ENCODE measurements at places on chromosomes 6 and 20. TPM values are rescaled to one million over a fixed set of nuclear protein-coding genes. Genes with fewer than 3 reads are reported as not detected.
A peak's percentile ranks its signal among the peaks of the same experiment; 100 is the strongest.

IL20RA gene
- not detected for polyA plus RNA-seq

SLC13A3 gene
- 0.37 TPM for polyA plus RNA-seq

GRCh38 chr20:46349035-46349741, 40.9 kb upstream of the CDH22 start:
- DNase-seq = peak; percentile 48

DNA sequence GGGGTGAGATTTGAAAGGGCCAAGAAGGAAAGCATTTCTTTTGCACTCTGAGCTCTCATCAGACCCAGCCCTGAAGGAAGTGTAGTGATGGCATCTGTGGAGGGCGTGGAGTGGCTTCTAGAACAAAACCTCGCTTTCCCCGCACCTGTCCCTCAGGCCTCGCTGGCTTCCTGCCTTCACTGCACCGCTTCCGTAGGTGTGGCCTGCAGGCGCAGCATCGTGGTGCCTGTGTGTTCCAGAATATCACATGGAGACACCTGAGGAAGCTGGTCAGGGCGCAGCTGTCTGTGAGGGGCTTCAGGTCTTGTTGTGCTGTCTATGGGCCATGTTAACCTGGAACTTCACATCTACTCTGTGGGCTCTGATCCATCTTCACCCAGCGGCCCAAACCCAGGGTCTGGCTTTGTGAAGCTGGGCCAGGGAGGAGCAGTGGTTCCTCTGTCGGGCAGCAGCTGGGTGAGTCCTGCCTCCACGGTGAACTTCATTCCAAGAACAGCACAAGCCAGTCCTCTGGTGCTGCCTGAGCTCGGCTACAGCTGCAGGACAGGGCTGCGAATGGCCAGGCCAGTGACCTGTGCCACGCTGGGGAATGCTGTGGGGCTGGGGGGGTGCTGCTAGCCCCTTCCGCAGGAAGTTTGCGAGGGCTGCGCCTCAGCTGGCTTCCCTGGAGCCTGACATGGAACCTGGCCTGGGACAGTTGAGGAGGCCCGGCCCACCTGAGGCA, 40.9 kb downstream of the DSTN start:
- DNase-seq = peak; percentile 31

GRCh38 chr6:24396824-24397223, 5.9 kb upstream of the MRS2 start:
- DNase-seq = no peak

- no peak for DNase-seq
Measured at GRCh38 chr6:3806169-3806922, 42.8 kb upstream of the FAM50B start.

DNA sequence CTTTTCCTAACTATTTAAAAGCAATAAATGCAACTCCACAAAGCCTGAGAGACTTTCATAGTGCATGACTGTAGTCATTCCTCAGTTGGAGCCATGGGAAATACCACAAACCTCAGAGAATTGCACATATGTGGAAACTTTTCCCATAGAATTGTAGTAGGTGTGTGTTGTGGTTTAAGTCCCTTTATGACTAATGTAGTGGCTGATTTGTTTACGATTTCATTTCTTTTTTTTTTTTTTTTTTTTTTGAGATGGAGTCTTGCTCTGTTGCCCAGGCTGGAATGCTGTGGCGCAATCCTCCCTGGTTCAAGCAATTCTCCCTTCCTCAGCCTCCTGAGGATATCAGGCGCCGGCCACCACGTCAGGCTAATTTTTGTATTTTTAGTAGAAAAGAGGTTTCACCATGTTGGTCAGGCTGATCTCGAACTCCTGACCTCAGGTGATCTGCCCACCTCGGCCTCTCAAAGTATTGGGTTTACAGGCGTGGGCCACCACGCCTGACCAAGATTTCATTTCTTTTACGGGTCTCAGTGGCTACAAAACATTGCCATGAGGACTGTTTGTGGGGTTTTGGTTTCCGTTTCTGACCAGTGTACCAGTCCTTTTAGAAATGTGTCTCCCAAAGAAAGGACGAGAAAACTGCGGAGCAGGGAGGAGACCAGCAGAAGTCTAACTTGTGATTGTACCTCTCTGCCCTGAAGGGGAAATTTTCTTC, 212.1 kb upstream of the MARCKS start:
- no peak for DNase-seq

- DNase-seq = no peak
Measured at GRCh38 chr20:41142919-41143318, 5.6 kb downstream of the PLCG1 start.
